NCI-H510A treated with DMSO at 0.1 percent for 48 hours (cell line): ENCODE measurements at places on chromosomes 1 and 21.

GRCh38 chr1:213982672-213983492, 4.9 kb upstream of the PROX1 start:
- peak; percentile 57 for DNase-seq

DNA sequence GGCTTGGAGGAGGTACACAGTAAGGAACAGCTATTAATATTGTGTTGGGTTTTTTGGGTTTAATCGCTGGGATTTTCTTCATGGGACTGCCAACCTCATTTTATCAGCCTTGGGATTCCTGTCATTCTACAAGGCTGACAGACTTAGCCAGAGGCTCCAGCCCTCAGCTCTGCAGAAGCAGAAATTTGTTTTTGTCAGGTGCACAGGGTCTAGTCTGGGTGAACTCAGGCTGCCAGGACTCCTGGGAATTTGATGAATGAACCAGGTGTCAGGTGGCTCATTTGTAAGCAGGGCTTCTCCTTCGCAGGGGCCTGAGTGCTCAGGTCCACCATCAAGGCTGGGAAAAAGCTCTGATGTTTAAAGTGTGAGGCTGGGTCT, 11.5 kb upstream of the ZNF362 start:
- no peak for DNase-seq

- DNase-seq: peak; percentile 62
These were observed 23.9 kb downstream of the PKN2 start for GRCh38 chr1:88708011-88708410.

DNA sequence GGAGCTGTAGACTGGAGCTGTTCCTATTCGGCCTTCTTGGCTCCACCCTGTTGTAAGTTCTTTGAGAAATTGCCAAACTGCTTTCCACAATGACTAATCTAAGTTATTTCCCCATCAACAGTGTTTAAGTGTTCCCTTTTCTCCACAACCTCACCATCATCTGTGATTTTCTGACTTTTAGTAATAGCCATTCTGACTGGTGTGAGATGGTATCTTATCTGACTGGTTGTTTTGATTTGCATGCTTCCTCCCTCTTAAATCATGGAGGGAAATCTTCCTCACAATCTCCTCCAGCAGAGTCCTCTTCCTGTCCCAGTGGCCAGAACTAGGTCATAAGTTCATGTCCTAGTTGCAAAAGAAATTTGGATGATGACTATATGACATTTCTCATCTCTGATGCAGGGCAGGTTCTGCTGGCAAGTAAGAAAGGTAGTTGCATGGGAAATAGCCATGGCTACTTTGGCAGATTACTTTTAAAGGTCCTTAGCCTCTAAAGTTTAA, 294.0 kb downstream of the LRRC40 start:
- no peak for DNase-seq

- DNase-seq: no peak
These were observed 47.8 kb downstream of the UMODL1 start for GRCh38 chr21:42118901-42119300.

DNA sequence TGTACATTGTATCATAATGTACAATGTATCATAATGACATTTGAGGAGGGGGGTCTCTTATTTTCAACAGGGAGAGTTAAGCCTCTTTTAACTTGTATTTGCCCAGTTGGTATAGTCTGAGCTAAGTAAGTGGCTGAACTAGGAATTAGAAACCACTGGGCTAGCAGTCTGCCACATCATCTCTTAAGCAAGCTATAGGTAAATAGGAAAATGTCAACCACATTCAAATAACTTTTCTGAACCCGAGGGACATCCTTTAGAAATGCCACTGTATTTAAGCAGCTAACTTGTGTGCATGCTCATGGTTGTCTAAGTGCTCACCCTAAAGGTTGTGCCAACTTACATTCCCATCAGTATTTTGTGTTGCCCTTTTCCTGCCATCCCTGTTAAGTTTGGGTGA, 35.5 kb upstream of the ASB17 start:
- DNase-seq: no peak

DNA sequence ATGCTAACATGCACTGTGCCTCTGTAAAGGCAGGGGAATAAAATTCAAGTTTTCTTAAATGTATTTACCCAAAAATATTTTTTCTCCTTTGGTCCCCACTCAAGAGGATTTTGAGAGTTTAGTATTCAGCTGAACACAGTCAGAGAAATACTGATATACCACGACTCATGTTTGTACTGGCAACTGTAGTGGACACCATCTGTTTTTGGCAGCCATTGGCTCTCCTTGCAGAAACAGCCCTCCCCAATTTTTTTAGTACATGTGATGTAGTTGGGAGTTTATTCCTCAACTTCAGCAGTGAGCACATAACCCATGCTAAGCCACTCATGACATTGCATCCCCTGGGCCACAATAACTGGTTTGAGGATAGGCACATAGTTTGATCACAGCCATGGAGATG, 154.8 kb upstream of the POU3F1 start:
- no peak for DNase-seq

DNA sequence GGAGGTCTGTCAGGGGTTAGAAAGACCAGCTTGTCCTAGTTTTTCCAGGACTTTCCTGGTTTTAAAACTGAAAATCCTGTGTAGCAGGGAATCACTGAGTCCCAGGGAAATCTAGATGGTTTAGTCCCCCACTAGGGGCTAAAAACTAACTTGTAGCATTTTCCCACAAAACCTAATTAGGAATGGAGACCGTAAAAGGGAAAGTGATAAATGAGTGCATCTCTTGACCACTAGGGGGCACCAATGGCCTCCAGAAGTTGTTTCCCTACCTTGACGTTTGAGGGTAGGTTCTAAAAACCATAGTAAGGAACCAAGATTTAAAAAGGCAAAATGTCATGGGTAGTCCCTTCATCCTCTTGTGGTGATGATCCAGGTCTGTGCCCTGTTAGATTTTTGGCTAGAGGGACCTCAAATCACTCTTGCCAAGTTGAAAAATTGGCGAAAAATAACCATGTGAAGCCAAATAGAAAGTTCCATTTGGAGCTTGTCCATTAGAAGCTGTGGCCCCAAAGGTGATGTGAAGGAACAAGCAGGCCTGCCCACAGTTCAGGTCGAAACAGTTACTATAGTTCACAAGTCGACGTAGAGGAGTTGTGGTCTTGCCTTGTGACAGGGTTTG, 24.5 kb downstream of the CLIC6 start:
- peak; percentile 69 for DNase-seq

DNA sequence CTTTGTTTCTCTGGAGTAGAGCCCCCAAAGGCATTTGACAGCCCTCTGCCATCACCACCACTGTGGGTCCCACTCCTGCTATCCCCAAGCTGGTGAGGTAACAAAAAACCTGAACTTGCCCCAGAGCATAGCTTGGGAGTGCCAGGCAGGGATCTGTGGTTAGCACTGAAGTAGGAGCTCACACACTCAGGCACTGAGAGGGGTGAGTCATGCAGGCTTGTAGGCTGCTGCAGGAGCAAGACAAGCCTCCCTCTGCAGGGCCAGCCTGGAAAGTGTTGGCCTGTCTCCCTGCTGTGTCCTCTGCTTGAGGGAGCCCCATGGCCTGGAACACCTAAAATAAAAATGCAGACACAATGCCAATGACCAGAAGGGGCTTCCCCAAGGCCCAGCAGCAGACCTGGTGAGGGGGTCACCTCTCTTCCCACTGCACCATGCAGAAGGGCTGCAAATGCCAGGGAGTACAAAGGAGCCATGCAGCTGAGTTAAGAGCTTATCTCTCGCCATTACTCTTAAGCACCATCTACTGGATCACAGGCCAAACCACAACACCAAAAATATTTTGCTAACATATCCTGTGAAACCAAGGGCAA, 108.9 kb upstream of the POGK start:
- no peak for DNase-seq

DNA sequence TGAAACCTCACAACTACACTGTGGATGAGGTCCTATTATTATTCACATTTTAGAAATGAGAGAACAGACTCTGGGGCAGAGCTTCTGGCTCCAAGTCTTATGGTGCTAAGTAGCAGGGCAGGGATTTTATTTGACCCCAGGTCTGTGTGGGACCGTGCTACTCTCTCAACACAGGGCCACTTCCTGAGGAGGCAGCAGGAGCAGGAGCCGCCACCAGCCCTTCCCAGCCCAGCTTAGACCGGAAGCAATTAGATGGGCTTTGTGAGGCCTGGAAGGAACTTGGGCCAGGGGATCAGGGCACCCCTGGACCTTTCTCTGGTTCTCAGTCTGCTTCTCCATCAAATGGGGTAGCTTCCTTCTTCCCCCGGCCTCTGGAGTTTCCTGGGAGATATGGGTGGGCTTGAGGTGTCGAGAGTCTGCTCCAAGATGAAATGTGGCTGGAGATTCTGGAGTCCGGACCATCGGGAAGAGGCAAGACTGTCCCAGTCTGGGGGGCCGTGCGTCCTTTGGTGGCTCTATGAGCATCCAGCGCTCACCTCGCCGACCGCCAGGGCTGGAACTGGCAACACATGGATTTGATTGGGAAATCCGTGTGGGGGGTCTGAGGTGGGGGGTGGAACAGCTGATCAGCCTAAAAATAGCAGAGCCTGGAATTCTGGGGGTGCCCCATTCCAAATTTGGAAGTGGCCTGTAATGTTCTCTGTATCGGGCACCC, 136.8 kb downstream of the FOXD2 start:
- DNase-seq: no peak

GRCh38 chr1:110347182-110347893, 8.2 kb downstream of the RBM15 start:
- no peak for DNase-seq

DNA sequence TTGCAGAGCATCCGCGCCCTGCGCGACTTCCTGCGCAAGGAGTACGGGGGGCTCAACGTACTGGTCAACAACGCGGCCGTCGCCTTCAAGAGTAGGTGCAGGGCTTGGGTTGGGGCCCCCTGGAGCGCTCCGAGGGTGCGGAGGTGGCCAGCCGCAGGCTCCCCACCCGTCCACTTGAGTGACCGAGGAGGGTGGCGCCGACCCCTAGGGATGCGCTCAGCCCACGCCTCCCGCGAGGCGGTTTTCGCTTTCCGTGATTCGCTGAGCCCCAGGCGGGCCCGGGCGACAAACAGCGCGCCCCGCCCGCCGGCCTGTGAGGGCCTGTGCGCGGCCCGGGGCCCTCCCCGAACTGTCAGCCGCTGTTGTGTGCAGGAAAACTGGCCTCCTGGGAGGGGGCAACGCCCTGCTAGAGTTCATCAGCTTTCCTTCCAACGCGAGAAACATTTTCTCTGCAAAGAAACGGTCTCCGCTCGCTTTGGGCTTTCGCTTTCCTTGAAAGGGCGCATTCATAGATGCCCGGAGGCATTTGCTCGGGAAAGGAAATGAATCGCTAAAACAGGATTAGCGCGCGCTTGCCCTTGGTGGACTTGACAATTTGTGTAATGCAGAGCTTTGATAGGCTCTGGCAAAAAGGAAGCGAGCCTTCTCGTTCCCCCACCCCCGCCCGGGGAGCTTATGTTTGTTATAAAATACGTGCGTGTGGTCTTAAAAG, 668 bp downstream of the CBR3 start:
- peak; percentile 72 for DNase-seq

- DNase-seq: no peak
These were observed 1.0 kb downstream of the FTCD start for GRCh38 chr21:46154155-46154954.

DNA sequence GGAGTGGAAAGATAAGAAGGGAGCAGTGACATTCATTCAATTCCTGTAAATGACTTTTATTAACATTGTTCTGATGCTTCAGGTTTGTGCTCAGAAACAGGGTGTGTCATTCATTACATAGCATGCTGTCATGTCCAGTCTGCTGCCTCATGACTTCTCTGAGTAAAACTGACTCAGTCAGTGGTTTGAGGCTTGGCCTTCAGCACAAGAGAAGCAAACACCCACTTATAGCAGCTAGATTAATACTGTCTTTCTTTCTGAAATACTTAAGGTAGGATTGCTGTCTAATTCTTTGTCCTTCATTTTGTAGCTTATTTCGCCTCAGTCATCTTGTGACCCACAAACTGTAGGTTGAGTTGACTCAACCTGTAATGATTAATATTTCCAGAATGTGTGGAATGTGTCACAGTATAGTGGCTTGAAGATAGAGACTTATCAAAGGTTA, 32.9 kb downstream of the RASAL2 start:
- DNase-seq: no peak

GRCh38 chr1:89604414-89604735, 28.5 kb upstream of the LRRC8C start:
- no peak for DNase-seq

DNA sequence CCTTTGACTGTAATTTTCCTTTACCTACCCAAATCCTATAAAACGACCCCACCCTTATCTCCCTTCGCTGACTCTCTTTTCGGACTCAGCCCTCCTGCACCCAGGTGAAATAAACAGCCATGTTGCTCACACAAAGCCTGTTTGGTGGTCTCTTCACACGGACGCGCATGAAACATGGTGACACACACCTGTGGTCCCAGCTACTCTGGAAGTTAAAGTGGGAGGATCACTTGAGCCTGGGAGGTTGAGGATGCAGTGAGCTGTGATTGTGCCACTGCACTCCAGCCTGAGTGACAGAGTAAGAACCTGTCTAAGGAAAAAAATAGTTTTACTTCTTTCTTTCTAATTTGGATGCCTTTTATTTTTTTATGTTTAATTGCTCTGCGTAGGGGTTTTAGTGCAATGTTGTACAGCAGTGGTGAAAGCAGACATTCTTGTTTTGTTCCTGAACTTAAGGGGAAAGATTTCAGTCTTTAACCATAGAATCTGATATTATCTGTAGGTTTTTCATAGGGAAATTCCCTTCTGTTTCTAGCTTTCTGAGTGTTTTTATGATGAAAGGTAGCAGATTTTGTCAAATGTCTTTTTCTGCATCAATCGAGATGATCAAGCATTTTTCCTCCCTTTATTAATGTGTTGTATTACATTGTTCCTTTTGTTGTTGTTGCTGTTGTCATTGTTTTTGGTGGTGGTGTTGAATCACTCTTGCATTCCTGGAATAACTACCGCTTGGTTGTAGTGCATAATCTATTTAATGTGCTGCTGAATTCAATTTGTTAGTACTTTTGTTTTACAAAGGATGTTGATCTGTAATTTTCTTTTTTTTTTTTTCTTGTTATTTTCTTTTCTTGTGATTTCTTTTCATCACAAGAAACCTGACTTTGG, 497.4 kb downstream of the DISC1 start:
- DNase-seq: no peak

DNA sequence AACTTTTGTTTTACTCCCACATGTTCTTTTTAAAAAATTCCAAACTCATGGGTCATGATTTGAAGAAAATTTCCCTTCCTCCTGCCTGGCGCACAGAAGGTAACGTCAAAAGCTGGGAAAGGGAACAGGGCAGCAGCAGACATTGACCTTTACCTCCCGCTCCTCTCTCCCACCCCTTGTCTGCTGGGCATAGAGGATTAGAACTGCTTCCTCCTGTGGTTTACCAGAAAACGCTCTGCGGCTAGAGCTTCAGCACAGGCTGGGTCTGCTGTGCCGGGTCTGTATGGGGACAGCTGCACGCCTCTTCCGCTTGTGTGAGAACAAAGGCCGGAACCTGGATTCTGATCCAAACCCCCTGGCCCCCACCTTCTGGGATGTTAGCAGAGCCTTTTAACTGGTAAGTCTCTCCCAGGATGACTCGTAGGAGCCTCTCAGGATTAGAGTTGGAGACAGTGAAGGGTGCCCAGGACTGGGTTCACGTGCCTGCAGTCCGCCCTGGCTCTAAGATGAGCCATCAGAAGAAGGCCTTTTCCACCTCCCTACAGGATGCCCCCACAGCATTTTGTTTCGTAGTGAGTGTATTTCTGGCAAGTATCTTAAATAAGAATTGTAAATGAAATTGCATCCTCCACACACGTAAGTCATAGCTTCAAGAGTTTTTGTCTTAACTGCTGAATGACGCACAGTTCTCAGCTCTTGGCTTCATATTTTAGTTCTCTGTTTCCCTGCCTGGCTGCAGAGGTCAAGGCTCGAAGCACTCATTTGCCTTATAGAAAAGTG, 5.2 kb downstream of the H6PD start:
- DNase-seq: no peak
